ENCODE measurements at places on chromosomes 3 and 15. TPM values are rescaled to one million over a fixed set of nuclear protein-coding genes. Genes with fewer than 3 reads are reported as not detected.

GRCh38 chr3:5205165-5205941 is 17.8 kb downstream of the EDEM1 start:
- DNase-seq: peak; percentile 92
- H3K36me3 ChIP-seq: peaks cover 11% of the 10 kb centered on the region

Gene PEX5L
- 0.51 TPM for total RNA-seq

- no peak for DNase-seq
- H3K4me3 ChIP-seq: no peak overlapping the region
- peaks cover 35% of the 10 kb centered on the region for H3K4me1 ChIP-seq
- H3K27ac ChIP-seq: peak overlapping the region; percentile 29
- no peaks in the 10 kb centered on the region for H3K36me3 ChIP-seq
Observed at GRCh38 chr15:74397239-74398068, 30.0 kb upstream of the CYP11A1 start.

GRCh38 chr15:65081758-65082157 is 5.2 kb downstream of the KBTBD13 start:
- DNase-seq: no peak
- H3K4me1 ChIP-seq: peaks cover 12% of the 10 kb centered on the region

- no peak overlapping the region for H3K27ac ChIP-seq
- no peaks in the 10 kb centered on the region for H3K36me3 ChIP-seq
- H3K27me3 ChIP-seq: peaks cover 6% of the 10 kb centered on the region
- no peak overlapping the region for H3K4me3 ChIP-seq
Observed at GRCh38 chr3:128547368-128547987, 54.5 kb upstream of the GATA2 start.

DNA sequence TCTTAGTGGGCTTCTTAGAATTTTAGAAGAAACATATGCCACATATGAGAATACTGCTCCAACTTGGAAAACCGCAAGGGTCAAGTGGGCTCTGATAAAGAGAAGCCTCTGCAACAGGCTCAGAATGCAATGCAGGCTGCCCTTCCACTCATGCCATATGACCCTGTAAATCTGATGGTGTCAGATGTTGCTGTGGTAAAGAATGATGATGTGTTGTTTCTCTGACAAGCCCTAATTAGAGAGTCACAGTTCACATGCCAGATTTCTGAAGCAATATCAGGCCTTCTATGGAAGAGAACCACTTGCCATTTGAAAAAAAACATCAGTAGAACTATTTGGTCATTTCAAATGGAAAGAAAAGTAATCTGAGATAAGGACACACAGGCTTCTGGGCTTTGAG is 749.6 kb downstream of the AGBL1 start:
- DNase-seq: peak; percentile 1
- H3K4me1 ChIP-seq: no peaks in the 10 kb centered on the region
- no peak overlapping the region for H3K27ac ChIP-seq
